ENCODE measurements at places on chromosomes 1 and 21. TPM values are rescaled to one million over a fixed set of nuclear protein-coding genes. Genes with fewer than 3 reads are reported as not detected.

Gene OR2W3
- not detected for total RNA-seq

Gene CEPT1
- total RNA-seq = 23.3 TPM

Gene CYP4X1
- total RNA-seq = 25.1 TPM

Gene SELP
- total RNA-seq = 5.3 TPM

Gene LRRC71
- not detected for total RNA-seq

Gene PROK1
- 0.20 TPM for total RNA-seq

Gene KHDRBS1
- total RNA-seq = 80.6 TPM

Data from esophagus mucosa (tissue), 1 donor.